Uterus (tissue), 4 donors: ENCODE measurements at places on chromosomes 3 and 15. TPM values are rescaled to one million over a fixed set of nuclear protein-coding genes. Genes with fewer than 3 reads are reported as not detected.

GRCh38 chr15:31396881-31397560 lies 70.4 kb downstream of the KLF13 start:
- DNase-seq = peak; percentile 91

GRCh38 chr15:99414755-99415731 lies 150.7 kb upstream of the MEF2A start:
- no peak for DNase-seq

DNA sequence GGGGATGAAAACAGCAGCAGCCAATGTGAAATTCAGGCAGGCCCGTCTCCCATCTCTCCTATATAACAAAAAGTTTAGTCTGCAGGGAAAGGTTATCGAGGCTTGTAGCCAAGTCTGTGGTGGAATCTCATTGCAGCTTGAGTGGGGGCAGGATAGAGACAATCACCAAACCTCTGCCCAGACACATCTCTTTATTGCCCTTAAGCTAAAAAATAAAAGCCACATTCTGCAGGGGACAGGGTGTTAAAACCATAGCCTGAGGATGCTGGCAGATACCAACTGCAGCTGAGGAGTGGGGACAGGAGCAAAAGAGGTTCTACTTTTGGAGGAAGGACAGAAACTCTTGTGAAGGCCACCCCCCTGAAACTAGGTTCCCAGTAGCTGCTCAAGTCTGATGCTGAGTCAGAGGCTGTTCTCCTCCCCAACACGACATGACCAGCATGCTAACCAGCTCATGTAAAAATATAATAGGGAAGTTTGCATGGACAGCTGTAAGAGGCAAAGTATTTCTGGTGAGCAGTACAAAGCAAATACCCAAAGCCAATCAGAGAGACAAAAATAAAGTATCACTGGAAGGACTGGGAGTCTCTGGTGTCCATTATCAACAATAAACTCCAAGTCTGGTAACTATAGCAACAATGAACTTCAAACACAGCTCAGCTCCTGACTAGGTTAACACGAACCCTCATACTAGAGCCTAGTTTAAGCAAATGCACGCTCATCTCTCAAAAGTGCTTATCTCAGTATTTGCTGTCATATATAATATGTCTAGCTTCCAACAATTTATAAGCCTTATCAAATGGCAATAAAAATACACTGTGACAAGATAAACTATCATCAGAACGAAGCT lies 362.2 kb upstream of the SLCO3A1 start:
- DNase-seq = no peak

DNA sequence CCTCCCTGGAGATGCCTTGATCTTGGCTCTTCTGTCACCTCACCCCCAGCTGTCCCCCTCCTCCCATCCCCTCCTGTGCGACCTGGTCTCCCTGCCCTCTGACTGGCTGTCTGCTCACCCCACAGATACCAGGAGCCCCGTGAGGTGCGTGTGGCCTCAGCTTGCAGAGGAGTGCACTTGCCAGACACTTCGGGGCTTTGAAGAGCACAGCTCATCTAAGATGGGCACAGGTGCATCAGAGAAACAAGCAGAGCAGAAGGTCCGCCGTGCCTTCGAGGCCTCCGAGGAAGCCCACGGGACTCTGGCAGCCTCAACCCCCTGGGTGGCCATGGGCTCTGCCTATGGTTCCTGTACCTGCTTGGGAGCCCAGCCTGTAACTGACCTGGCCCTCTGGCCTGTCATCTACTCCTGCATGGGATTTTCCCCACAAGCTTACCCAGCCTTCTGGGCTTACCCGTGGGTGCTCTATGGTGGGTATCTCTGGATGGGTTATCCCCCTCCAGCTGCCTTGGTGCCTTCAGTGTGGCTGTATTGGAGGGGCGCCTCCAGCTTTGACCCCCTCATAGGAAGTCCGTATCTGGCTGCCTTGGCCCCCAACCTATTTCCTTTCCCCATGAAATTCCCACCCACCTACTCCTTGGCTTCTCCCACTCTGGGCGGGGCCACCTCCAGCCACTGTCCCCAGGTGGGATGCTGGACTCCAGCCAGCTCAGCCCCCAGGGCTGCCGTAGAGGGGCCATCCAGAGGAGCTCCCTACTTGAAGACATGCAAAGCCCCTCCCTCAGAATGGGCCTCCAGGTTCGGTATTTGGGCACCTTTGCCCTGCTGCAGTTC lies 3.8 kb downstream of the PRR23E start:
- DNase-seq = no peak

The CPN2 gene
- total RNA-seq = 0.15 TPM

The CLRN1 gene
- total RNA-seq = not detected

The AHSG gene
- not detected for total RNA-seq

The ITGA11 gene
- total RNA-seq = 41.8 TPM

The SRGAP3 gene
- total RNA-seq = 12.6 TPM

The CYP8B1 gene
- total RNA-seq = not detected
